ENCODE measurements at places on chromosomes 1 and 21.

GRCh38 chr1:162004441-162004950 is 19.2 kb downstream of the OLFML2B start:
- no peak for DNase-seq

GRCh38 chr1:169890761-169891538 is 2.7 kb downstream of the SCYL3 start:
- peak; percentile 92 for DNase-seq

GRCh38 chr1:38690790-38691449 is 168.7 kb downstream of the RRAGC start:
- DNase-seq = no peak

- DNase-seq = no peak
Measured at GRCh38 chr1:4072481-4073153, 172.5 kb upstream of the C1orf174 start.

GRCh38 chr1:97271916-97272788 is 550.6 kb downstream of the PTBP2 start:
- peak; percentile 20 for DNase-seq

DNA sequence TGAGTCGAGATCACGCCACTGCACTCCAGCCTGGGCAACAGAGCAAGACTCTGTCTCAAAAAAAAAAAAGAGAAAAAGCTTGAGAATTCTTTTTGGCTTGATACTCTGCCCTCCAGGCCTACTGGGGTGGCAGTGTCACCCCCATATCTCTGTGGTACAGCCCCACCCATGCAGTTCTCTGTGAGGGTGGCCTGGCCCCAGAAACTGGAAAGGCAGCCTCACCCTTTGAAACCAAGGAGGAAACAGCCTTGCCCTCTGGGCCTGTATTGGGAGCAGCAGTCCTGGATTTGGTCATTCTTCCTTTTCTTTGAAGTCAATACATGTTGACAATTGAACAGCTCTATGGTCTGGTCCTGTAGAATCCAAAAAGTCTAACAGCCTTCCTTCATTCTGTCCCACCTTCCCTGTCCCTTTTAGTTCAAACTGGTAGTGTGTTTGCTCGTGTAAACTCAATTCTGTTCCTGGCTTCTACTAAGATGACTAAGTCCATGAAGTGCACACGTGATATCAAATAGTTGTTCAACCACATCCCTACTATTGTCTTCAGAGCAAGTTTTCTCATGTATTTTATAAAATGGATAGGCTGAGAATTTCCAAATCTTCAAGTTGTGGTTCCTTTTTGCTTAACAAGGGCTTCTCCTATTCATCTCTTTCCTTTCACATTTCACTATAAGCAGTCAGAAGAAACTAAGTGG is 13.2 kb downstream of the ST7L start:
- no peak for DNase-seq

DNA sequence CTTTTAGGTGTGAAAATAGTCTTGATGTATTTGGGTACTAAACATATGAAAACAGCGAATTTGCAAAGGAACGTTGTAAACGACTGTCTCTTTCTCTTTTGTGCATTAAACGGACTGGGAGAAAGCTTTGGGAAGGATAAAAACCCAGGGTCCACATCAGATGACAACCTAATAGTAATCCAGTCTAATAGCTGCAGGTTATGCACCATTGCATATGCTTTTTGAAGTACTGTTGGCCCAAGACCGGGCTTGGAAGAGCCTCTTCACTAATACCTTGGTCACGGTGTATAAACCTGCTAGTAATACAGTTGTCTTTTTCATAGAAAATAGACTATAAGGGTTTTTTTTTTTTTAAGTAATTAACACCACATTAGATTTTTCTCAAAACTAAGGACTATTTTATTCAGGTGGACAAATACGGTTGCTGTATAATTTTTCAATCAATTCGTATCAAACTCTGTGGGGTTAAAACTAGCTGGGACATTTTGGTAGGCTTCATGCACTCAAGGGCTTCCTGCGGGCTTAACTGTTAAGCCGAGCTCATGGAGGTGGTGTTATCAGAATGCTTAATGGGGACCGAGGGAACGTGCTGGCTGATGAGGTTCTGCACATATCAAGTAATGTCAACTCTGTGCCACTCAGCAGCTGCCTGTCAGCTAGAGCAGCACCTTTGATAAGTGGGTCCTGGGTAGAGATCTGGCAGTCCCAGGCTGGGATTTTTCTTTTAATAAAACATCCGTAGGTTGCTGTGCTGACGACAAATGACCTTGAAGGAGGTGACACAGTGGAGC is 2.1 kb downstream of the RYR2 start:
- DNase-seq = no peak

GRCh38 chr1:61439234-61439633 is 285.7 kb downstream of the TM2D1 start:
- no peak for DNase-seq

DNA sequence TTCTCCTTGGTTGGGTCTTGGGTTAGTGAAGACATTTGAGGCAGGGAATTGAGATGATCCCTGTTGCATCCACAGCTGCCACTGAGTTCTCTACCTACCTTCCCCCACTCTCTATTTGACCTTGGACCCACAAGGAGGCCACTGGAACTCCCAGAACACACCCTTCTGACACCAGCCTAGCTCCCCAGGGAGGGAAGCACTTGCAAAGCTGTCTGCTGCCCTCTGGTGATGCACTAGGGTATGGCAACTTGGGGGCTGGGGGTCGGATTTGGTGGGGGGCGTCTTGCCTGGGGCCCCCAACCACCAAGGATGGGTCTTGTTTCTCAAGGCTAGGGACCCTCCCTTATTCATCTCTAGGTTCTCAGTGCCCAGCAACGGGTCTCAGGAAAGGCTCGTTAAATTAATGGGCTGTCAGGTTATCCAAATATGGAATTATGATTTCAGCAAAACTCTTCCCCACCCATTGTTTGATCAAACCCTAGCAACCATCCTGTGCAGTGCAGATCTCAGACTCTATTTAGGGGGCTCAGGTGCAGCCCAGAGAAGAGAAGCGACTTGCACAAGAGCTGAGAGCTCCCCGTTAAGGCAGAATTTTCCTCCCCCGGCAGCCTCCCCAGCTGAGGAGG is 177.8 kb upstream of the KLHDC7A start:
- no peak for DNase-seq

- DNase-seq = no peak
Measured at GRCh38 chr21:27152996-27153395, 186.1 kb upstream of the ADAMTS5 start.

- no peak for DNase-seq
Measured at GRCh38 chr21:36636016-36636415, 62.9 kb upstream of the SIM2 start.

DNA sequence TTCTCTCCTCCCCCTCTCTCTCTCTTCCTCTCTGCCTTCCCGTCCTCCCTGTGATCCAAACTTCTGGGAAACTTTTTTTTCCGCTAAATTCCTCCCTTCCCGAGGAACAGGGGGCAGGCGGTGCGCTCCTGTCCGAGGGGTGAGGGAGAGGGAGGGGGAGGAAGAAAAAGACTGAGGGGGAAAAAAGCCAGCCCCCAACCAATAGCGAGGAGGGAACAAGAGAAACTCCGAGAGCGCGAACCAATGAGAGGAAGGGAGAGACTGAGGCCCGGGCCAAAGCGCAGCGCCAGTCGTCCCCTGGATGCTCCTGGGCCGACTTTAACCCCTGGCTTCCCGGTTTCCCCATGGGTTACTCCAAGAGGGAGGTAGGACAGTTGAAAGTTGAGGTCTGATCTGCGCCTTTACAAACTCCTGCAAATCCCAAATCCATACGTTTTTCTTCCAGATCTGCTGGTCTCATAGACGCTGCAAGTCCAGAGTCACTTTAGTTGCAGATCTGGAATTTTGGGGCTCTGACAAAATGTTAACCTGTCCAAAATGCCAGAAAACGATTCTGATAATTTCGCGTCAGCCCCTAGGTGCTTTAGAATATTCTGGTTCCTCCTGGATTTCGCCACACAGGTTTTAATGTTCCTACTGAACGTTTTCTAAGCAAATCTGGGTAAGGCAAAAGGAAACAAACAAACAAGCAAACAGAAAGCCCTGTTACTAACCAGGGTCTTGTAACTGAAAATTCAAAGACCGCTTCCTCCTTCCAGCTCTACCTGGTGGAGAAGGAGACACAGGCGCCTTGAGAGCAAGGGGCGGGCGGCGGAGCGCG is at the start of gene TBX15:
Gene TBX15, minus strand, starts transcription at position 158 of the 820 bp plus-strand sequence. CDS start 548 bp downstream, outside the sequence.
- no peak for DNase-seq

GRCh38 chr1:71780681-71781080 is 501.7 kb downstream of the NEGR1 start:
- no peak for DNase-seq

- DNase-seq = no peak
Measured at GRCh38 chr1:219460896-219461815, 151.7 kb downstream of the ZC3H11B start.

GRCh38 chr1:60908159-60908558 is 174.2 kb upstream of the NFIA start:
- no peak for DNase-seq

DNA sequence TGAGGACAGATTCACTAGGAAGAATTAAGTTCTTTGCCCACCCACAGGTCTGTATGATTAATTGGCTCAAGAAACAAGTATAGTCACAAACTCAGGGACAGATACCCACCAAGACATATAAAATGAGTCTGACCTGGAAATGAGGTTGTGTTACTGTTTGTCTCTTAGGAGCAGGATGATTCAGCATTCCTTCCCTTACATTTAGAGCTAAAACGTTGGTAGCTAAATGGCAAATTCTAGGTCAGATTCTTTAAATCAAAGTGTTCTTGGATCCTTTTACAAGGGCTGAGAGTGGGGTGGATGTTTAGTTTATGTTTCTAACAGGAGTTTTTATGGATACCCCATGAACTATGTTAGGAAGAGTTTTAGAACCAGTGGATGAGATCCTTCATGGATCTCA is 4.7 kb downstream of the RIMKLA start:
- peak; percentile 40 for DNase-seq

GRCh38 chr1:162633081-162633762 is 958 bp downstream of the DDR2 start:
- no peak for DNase-seq

- DNase-seq = no peak
Measured at GRCh38 chr1:229572286-229572685, 13.8 kb upstream of the ABCB10 start.

DNA sequence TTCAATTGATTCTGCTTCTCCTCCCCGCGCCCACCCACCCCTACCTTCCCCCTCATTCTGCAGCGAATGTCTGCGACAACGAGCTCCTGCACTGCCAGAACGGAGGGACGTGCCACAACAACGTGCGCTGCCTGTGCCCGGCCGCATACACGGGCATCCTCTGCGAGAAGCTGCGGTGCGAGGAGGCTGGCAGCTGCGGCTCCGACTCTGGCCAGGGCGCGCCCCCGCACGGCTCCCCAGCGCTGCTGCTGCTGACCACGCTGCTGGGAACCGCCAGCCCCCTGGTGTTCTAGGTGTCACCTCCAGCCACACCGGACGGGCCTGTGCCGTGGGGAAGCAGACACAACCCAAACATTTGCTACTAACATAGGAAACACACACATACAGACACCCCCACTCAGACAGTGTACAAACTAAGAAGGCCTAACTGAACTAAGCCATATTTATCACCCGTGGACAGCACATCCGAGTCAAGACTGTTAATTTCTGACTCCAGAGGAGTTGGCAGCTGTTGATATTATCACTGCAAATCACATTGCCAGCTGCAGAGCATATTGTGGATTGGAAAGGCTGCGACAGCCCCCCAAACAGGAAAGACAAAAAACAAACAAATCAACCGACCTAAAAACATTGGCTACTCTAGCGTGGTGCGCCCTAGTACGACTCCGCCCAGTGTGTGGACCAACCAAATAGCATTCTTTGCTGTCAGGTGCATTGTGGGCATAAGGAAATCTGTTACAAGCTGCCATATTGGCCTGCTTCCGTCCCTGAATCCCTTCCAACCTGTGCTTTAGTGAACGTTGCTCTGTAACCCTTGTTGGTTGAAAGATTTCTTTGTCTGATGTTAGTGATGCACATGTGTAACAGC is 339.9 kb downstream of the NTNG1 start:
- no peak for DNase-seq

- DNase-seq = no peak
Measured at GRCh38 chr21:39363607-39364555, 15.0 kb upstream of the HMGN1 start.

DNA sequence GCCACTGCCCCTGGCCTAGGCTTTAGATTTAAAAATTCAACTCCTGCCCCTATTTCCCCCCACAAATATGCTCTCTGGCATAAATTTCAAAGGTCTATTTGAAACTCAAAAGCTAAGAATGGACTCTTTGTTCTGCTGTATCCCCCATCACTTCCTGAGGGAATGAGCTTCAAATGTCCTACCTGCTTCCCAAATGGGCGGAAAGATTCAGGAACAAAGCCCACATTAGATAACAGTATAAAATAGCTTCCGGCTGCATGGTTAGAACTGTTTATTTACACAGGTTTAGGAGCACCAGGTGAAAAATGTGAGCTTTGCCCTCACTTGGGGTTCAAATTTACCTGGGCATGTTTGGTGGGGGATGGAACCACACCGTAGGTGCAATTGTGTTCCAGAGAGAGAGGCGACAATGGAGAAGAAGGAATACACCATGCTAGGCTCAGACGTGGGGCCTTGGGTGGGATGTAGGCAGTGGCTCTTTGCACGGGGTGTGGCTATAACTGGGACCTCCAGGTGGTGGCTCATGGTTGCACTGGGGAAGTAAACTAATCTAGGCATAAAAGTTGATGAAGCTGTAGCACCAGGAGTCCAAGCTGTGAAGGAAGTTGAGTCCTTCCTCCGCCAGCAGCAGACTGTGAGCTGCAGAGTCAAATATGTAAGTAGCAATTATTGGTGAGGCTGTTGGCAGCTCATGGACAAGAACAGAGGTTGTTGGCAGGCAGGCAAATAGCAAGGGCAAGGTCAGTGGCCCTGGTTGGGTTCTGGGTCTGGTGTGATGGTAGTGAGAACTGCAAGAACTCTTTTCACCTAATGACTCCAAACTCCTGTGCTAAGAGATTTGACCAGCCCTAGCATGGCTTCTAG is 41.5 kb upstream of the SRSF10 start:
- no peak for DNase-seq

- DNase-seq = no peak
Measured at GRCh38 chr1:179632868-179633267, 41.2 kb downstream of the TDRD5 start.

DNA sequence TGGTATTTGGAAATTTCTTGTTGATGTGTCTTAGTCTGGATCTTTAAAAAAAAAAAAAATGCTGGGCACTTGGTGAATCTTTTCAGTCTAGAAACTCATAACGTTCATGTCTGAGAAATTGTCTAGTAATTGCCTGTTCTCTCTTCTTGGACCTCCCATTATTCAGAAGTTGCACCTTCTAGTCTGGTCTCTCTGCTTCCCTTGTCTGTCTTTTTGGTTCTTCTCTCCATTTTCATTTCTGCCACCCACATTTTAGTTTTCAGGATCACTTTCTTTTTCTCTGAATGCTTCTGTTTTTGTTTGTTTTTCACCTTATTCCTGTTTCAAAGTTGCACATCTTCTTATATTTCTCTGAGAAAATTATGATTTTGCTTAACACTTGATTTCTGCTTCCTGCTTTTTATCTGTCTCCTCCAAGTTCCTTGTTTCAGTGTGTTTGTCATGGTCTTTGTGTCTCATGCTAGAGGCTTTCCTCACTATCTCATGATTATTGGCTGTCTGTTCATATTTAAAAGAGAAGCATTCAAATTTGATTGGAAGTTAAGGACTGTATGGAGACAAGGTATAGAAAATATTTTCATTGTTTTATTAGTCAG is 21.3 kb downstream of the BACE2 start:
- no peak for DNase-seq

- DNase-seq = peak; percentile 23
Measured at GRCh38 chr1:48203287-48203900, 19.1 kb upstream of the SLC5A9 start.

- DNase-seq = peak; percentile 31
Measured at GRCh38 chr1:110210604-110211495, 736 bp downstream of the KCNC4 start.

Measured in Caki2 (cell line).